Hepatic stellate cell (primary cell): ENCODE measurements at places on chromosomes 6 and 20.

GRCh38 chr6:24283043-24283985, 74.5 kb downstream of the DCDC2 start:
- DNase-seq = peak; percentile 42

DNA sequence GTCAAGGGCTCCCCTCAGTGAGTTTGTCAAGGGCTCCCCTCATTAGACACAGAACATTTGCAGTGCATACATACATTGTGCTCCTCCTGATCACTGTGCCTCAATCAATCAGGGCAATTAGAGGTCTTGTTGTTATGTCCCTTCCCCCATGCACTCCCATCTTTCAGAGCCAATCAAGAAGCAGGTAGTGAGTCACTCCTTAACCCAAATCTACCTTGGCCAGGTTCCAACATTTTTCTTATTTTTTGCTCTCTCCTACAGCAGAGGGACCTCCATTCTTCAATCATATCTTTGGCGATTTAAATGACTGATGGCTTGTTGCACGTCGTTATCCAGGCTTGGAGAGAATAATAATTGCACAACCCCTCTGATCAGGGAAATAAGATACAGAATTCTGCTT, 409.9 kb upstream of the SPTLC3 start:
- no peak for DNase-seq

- peak; percentile 6 for DNase-seq
These were observed 20.4 kb downstream of the TAF11 start for GRCh38 chr6:34867484-34867883.

- no peak for DNase-seq
These were observed 29.3 kb downstream of the DNAAF9 start for GRCh38 chr20:3378138-3378537.

DNA sequence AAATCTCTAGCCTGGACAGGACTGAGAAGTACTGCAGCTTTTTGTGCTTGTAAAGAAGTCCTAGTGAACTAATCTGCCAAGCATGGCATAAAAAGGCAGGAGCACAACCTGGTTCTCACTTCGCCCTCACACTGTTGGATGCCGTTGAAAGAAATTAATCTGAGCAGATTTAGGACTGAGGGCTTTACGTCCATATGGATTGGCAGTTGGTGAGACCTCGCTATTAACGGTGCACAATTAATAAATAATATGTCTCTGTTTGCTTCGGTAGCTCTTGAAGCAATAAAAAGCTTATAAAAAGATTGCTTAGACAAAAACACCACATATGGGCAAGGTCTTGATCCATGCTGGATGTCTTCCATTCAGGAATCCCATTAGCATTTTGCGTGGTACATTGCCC, 185.6 kb upstream of the EPHA7 start:
- DNase-seq = no peak

DNA sequence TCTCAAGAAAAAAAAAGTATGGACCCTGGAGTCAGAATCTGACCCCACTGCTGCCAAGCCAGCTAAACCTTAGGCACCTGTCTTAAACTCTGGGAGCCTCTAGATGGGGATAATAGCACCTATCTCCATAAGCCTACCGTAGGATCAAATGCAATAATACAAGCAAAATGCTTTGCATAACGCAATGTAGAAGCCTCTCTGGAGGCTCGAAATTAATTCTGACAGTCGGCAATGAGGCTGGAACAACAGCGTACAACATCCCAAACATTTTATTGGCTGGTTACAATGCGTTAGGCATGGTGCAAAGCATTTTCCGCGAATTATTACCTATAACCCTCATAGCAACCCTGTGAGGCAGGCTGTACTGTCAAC, 521 bp downstream of the CDK5RAP1 start:
- DNase-seq = no peak

DNA sequence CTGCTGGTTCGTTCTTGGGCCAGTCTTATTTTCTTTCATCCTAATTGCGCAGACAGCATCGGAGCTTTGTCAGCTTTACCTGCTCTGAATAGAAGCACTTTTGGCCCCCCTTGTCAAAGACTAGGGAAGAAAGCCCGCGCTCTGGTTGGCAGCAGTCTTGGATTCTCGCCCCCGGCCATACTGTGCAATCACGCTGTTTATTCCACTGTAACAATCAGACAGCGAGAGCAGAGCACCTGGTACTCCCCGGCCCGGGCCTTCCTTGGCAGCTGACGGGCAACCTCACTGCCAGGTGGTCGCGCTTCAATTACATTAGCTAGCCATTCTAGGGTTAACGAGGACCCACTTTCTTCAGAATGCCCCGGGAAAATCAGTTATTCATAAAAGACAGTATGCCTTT, 72.6 kb downstream of the INSM1 start:
- DNase-seq = no peak

DNA sequence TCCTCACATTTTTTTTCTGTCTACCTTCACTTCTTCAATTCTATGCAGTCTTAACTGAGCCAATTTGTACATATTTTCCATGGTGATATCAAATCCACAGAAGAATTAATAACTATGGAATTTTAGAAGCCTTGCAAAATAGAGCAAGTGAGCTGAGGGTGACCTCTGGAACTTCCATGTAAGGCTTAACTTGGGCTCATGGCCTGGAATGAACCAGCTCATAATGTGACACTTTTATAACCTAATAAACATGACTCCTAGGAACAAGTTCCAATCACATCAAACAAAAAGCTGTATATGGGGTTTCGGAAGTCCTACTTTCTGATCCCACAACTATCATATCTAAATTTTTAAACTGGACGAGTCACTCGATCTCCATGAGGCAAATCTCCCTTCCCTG, 232.4 kb downstream of the FOXA2 start:
- DNase-seq = no peak

DNA sequence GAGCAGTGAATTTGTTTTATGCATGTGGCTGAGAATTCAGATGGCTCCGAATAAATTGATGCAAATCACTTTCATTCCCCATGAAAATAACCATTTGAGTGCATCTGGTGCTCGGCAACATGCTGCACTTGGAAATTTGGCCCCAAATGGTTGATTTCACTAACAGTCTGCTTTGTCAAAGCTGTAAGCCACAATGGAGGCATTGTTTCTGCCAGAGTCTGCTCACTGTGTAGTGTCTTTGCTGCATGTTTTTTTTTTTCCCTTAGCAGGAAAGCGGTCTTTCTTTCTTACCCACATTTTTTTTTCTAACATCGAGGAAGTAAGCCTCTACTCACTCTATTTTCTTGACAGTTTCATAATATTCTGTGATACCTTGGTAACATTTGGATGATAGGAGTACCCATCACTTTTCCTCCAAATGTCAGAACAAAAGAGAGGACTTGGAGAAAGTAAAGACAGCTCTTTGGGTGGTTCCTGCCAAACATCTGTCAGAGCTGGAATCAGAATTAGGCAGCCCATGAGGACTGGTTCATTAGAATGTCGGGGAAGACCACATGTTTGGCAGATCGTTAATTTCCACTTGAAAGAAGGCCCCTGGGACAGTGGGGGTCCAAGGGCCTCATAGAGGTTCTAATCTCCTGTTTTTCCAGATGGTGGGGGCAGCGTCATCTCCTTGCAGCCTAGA, 149.5 kb downstream of the DOK5 start:
- DNase-seq = no peak

- DNase-seq = no peak
These were observed 422.6 kb upstream of the MMS22L start for GRCh38 chr6:97705568-97705967.
